ENCODE measurements at places on chromosomes 7 and 10.

DNA sequence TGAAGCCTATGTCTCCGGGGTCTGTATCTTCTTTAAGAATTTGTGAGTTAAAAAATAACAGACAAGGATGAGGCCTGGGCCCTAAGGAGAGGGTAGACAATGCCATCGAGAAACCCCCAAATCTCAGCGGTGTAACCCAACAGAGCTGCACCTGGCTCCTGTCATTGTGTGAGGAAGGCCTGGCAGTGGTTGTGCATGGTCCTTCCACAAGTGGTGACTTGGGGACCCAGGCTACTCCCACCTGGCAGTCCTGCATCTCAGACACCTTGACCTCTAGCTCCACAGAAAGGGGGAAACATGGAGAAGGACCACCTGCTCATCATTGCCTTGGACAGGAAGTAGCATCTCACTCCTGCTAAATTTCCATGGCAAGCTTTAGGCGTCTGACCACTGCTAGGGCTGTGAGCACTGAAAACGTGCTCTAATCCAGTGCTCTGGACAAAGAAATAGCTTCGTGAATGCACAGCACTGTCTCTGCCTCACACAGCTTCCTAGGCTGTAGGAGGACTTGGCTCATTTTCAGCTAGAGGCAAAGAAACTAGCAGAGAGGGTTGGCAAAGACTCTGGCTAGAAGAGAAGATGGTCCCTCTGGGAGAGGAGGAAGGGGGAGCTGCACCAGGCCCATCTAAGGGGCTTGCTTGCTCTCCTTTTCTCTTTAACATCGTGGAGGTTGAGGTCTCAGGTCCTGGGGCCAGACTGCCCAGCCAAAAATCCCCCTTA lies 273.9 kb upstream of the ZMIZ1 start:
- no peak for DNase-seq

- DNase-seq = no peak
Measured at GRCh38 chr10:58438340-58438871, 53.2 kb downstream of the TFAM start.

GRCh38 chr7:51666751-51667150 lies 350.1 kb upstream of the COBL start:
- no peak for DNase-seq

DNA sequence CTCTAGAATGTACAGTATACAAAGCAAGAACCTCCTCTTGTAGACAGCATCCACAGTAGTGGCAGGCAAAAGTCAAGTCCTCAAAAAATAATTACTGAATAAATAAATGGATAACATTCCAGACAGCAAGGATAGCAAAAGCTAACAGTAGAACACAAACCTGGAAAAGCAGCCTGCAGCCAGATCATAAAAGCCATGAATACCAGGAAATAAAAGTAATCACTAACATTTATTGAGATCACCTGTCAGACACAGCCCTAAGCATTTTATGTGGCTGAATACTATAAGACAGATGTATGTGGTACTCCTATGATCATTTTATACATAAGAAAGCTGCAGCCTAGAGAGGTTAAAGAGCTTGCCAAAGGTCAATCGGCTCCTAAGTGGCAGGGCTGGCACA lies 34.0 kb downstream of the CUL2 start:
- DNase-seq = no peak

GRCh38 chr10:29670761-29671160 lies 36.0 kb upstream of the SVIL start:
- no peak for DNase-seq

DNA sequence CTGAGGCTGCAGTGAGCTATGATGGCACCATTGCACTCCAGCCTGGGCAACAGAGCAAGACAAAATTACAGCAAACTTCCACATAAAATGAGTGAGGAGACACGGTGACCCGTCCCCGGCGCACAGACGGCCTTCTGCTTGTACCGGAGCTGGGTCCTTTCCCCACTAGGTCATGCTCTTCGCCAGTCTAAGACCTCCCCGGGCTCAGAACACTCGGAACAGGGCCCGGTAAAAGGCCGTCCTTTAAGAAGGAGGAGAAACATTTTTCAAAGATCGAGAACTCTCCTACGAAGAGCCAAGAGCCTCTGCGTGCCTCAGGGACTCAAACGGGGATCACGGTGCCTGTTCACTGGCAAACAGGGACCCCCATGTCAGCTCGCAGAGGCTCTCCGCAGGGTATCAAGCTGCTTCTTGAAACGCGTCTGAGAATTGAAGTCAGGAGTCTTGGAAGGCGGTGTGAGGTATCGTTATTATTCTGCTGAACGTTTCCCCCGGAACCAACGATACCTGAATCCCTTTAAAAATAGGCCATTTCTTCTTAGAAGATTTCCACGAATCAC lies 9.0 kb downstream of the CARD11 start:
- DNase-seq = no peak

DNA sequence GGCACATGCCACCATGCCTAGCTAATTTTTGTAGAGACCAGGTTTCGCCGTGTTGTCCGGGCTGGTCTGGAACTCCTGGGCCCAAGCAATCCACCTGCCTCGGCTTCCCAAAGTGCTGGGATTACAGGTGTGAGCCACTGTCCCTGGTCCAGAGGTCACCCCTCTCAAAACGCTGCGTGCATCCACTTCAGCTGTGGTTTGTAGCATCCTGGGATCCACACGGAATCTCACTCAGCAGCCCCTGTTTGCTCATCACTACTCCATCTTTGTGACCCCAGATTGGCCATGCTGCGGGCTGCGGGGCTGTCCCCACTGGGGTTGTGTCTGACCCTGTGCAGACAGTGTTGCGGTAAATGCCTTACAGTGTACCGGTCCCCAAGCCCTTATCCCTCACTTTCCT lies 3.5 kb downstream of the INPP5A start:
- no peak for DNase-seq

GRCh38 chr7:107878636-107879035 lies 12.3 kb upstream of the DLD start:
- DNase-seq = no peak

DNA sequence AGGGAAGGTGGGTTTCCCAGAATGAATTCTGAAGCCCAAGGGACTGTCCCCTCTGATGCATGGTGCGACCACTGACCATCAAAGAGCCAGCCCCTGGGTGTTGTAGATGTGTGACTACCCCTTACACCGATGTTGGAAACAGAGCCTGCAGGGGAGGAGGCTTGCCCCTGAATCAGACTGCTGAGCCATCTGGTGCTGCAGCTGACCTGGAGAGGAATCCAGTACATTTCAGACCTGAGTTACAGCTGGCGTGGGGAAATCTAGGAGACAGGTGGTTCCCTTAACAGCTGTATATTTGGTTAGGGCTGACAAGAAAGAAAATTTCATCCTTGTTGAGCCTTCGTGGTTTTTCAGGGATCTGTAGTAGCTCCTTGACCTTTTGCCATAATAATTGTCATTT lies 195.5 kb downstream of the CELF2 start:
- no peak for DNase-seq

- DNase-seq = no peak
Measured at GRCh38 chr10:4685491-4685890, 140.5 kb upstream of the AKR1E2 start.

GRCh38 chr10:62687230-62687748 lies 117.2 kb upstream of the ADO start:
- DNase-seq = no peak

GRCh38 chr7:99505324-99505662 lies 831 bp downstream of the ZKSCAN5 start:
- DNase-seq = no peak

Measured in stimulated activated naive CD4-positive, alpha-beta T cell treated with Interleukin-2 at 50 U/mL for 16 hours (primary cell).